ENCODE measurements at places on chromosomes 7 and 10.

DNA sequence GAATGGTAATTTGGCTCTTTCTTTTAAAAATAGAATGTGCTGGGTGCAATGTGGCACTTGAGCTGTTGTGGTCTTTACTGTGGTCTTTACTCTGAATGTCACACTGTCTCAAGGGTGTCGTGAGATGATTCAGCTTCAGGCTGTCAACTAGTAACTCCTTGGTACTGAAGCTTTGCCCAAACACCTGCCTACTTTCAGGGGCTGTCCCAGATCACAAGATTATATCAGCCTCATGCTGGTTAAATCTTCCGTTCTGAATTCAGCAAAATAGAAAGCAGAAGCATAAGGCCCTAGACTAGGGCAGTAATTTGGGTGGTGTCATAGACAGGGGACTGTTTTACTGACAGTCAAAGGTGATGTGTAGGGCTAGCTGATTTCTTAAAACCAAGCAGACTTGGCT lies 110.9 kb downstream of the BAMBI start:
- DNase-seq, result no peak

DNA sequence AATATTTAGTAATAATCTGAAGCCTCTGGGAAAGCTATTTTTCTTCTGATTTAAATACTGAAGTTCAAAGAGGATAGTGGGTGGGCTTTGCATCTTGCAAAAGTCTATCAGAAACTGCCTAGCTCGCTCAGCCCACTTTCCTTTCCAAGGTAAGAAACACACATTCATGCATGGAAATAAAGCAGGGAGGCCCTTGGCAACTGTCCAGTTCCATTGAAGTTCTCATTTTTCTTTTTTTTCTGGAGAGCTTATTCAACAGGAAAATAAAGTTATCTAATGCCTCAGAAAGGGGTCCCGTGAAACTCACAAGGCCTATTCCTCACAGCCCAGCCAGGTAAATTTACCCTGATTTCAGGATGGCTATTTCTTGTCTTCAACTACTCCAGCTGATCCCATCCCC lies 654.9 kb downstream of the KCNMA1 start:
- DNase-seq, result no peak

DNA sequence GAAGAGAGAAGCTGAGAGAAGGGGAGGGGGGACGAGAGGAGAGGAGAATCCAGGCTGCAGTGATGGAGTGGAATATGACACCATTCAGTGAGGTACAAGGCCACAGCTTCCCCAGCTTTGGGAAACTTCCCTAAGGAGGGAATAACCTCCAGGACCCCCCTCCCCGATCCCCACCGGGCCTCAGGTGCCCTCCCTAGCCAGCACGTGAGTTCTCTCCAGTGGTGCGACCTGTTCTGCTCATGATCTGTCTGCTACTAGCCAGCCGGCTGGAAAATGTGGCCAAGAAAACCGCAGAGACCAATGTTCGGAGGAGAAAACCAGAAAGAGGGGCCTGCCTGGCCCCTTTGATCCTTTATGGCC lies 39.9 kb upstream of the AGK start:
- peak; percentile 7 for DNase-seq

- DNase-seq, result no peak
Observed at GRCh38 chr7:151773797-151774196, 103.1 kb downstream of the PRKAG2 start.

DNA sequence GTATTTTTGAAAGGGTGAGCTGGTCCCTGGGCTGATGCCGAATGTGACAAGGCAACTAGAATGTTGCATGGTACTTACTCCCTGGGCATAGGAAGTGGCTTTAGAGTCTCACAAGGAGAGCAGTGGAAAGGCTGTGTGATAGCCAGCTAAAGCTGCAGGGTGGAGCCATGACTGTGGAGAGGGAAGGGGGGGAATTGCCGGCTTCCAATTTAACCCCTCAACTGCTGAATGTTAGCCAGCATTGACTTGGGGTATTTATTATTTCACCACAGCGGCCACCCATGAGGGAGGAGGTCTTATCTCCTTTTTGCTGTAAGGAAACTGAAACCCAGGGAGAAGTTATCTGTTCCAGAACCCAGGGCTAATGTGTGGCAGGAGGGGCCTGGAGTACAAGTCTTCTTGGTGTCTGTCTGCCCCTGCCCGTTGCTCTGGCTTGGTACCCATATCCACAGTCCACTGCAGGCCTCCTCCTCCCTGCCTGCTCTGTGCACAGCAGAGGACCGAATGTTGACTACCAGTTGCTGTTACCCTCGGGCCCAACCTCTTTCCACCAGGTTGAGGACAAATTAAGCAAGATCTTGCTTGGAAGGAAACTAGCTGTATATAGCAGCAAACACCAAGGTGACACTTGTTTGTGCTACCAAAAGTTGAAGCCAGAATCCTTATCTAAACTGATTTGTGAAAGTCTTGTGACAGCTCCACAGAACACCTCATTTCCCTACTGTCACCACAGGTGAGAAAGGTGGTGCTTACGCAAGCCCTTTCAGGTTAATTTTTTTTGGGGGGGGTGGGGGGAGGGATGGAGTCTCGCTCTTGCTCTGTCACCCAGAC lies 37.6 kb downstream of the WBP1L start:
- DNase-seq, result peak; percentile 97

DNA sequence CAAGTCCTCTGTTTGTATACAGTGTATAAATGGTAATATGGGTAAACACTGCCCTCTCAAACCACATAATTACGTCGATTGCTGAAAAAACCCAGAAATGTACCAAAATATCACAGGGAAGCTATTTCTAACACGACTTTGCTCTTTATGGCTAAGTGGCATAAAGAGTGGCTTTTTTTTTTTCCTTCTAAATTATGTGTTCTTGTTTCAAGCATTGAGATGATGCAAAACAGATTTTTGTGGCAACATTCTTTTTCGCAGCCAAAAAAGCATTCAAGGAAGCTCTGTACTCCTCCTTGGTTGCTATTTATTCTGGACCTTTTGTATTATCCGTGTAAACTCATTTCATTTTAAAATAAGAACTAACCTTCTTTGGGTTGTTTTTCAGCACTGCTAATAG lies 138.9 kb downstream of the VTI1A start:
- no peak for DNase-seq

DNA sequence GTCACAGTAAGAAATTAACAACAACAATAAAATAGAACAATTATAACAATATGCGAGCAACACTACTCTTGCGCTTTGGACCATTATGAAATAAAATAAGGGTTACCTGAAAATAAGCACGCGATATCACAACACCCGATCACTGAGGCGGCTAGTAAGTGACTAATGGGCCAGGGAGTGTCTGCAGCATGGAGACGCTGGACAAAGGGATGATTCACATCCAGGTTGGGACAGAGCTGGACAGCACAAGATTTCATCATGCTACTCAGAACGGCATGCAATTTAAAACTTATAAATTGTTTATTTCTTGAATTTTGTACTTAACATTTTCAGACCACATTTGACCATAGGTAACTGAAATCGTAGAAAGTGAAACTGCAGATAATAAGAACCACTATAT lies 15.6 kb downstream of the HIBADH start:
- no peak for DNase-seq

GRCh38 chr7:18655506-18655905 lies 160.0 kb downstream of the HDAC9 start:
- no peak for DNase-seq

DNA sequence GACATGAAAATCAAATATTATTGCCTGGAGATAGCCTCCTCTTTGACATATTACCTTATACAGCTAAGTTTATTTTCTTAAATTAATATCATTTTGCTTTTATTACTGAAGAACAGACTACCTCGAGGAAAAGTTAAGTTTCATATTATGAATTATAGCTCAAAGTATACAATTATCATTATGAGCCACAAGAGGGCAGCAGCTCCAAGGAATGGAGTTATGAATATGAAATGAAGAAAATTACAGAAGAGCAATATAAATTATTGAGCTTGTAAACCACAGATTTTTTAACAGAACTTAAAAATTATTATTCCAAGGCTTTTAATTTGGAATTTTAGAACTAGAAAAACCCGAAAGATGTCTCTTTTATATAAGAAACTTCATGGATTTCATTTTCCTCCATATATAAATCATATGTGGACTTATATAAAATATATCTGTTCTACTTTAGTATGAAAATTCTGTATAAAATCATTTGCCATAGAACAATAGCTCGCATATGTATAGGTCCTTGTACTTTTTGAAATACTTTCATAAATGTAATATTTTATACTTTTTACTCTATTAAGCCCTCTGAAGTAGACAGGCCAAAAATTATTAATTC lies 40.1 kb downstream of the IQUB start:
- peak; percentile 73 for DNase-seq

GRCh38 chr7:137574812-137575211 lies 231.3 kb upstream of the PTN start:
- no peak for DNase-seq

DNA sequence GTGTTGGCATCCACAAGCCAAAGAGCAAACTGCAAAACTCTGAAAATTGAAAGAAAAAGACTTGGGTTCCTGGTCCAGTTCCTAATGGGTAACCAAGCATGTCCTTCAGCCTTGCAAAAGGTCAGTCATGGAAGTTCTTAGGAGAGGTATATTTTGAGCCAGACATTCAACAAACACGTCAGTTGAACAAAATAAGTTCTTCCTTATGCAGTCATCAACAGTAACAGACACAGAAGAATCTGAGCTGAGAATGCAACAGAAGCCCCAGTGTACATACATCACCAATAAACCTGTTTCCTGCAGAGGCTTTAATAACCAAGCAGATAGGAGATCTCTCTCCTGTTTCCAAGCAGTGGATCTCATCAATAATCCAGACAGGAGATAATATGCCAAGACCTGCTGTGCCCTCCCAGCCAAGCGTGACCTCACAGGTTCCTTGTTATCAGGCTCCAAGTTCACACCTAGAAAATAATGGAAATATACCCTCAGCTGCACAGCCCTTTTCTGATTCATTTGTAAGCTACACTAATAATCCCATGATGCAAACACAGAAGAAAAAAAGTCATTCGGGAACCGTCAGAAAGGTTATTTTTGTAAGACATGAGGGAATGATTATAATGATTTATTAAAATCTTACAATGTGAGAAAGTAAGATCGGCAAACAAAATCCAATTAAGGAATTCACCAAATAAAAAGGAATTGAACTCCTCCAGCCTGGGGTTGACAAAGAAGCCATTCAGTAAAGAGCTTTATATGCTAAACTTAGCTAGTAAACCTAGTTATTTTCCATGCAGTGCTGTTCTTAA lies 90.7 kb downstream of the DGKI start:
- no peak for DNase-seq

DNA sequence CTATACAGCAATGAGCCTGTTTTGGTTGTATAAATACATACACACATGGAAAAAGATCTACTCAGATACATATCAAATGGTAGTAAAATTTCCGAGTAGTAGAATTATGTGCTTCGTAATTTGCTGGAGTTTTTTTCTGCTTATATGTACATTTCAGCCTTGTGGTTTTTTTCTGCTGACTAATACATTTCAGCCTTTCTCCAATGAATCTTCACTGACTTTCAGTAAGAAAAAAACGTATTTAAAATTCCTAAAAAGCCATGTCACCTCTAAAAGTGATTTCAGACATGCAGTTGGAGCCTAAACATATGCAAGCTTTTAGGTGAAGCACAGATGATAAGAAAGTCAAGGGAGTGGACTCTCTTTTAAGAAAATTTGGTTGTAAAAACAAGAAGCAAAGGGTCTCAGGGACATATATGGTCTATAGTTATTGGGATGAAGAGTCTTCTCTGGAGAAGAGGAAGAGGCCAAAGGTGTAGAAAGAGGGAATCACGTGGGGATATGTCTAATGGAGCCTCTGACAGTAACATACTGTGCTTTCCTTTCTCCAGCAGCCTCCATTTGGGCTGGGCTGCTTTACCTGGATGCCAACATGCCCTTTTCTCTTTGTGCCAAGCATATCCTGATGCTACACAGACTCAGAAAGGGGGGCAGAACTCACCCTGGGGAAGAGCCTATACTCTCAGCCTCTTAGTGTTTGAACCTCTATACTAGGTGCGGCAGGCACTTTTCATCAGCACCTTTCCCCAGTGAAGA lies 2.4 kb downstream of the AMPH start:
- DNase-seq, result no peak

GRCh38 chr7:4074994-4075393 lies 607.1 kb upstream of the FOXK1 start:
- no peak for DNase-seq

GRCh38 chr7:94633014-94633341 lies 23.0 kb downstream of the SGCE start:
- DNase-seq, result no peak

DNA sequence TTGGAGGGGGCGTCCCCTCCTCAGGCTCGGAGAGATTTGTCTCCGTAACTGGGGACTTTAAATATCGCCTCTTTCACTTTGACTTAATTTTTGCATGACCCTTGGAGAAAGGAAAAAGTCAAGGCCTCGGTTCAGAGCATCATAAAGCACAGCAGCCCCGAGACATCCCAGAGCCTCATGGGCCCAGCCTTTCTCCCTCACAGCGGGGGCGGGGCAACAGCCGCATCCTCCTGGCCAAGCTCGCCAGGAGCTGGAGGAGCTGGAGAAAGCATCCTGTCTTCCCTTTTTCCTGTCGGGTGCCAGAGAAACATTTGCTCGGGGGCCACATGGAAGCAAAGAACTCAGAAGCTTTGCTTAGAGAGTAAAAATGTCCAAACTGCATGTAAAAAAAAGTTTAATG lies 43.6 kb upstream of the DPYSL4 start:
- no peak for DNase-seq

DNA sequence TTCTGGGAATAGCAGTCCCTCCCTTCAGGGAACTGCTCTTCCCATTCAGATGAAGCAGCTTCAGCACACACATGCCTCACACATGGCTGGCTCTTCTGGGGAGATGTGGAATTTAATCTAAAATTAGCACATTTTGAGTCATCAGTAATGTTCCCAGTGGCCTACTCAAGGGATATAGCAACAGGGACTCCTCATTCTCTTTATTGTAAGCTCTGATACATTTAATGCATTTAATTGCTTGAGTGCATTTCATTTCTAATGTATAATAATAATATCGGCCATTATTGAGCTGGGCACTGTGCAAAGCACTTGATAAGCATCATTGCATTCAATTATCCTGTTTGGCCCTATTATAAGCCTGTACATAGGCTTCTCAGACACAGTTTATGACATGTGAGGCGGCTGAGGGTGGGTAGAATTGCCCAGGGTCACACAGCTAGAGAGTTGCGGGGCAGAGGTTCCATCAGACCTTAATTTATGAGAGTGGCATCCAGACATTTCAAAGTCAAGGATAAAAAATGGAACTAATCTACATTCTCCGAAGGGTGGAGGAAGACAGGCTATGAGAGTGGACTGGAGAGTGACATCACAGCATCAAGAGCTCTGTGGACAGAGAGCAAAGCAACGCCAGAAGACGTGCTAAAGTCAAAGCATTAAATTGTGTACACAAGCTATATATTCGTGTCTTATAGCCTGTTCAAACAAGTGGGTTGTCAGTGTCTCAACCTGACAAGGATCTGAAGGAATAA lies 76.8 kb downstream of the LANCL2 start:
- no peak for DNase-seq
